Cortex of kidney (tissue), 1 donor: ENCODE measurements at places on chromosomes 12 and 14.

DNA sequence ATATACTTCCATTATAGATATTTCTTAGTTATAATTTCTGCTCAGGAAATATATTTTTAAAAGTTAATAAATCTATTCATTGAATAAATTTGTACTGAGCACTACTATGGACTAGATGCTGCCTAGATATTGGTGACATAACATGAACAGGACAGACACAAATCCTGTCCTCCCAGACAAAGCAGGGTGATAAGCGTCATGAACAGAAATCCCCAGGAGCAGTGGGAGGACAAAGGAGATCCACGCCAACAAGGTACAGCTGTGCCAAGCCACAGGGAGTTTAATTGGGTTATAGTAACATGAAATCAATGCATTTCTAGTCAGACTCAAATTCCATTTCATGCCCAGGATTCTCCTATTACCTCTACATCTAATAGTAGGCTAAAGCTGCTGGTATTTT lies 171.8 kb upstream of the CPNE8 start:
- no peak for DNase-seq

- no peak for DNase-seq
Observed at GRCh38 chr14:69895109-69895508, 15.9 kb downstream of the SMOC1 start.

- no peak for DNase-seq
Observed at GRCh38 chr12:94706250-94706661, 55.9 kb upstream of the TMCC3 start.

DNA sequence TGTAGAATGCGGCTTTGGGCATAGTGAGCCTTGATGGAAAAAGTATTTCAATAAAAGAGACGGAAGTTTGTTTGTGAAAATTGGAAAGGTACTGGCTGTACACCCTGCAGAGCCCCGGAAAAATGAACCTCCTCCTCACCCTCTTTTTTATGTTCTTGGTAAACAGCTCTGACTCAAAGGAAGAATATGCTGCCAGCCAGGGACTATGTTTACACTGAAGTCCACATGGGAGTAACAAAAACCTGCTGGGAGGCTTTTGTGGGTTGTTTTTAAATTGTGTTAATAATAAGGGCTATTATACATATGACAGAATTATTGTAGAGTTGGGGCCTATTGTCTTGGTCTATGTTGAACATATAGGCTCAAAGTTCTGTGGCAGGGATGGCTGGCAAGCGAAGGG lies 70.7 kb downstream of the TTC8 start:
- DNase-seq, result no peak

DNA sequence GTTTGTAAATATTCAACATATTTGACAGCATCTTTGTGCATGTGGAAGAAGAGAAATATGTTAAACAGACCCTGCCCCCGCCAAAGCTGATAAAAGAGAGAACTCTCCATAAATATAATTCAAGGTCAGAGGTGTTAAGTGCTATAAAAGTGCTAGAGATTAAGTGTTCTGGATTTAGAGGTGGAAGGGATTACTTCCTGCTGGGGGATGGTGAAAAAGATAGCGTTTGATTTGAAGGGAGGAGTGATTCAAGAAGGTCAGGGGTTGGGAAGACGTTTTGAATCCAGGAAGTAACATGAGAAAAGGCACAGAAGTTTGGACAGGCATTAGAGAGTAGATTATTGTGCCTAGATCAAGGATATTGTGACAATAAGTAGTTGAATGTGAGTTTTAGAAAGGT lies 30.2 kb downstream of the RIC8B start:
- DNase-seq, result no peak

DNA sequence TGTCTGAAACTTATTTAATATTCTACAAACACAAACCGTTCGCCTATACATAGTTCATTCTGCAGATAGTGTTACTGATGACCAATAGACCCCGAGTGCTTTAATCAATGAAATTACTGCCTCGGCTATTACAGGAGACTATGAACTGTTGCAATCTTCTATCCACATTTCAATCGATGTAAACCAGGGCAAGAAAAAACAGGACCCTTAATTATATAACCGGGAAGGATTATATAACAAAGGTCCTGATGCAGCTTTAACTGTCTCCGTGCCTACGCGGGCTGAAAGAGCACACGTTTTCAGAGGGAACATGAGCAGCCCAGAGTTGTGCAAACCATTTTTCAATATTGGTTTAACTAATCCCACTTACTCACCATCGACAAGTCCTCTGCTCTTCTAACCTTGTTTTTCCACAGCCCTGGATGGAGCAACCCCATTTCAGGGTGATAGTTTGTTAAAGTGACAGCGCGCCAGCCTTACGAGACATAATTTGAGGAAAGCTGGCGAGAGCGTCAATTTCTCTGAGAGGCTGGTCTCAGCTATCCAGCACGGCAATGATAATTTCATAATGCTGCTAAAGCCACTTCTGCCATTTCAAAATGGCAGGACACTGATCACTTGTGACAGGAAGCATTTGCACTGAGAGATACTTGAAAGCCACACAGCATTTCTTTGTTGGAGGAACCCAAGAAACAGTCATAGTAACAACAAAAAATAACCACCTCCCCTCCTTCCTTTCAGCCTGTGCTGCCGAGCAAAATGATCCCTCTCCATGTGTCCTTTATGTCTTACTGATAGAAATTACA lies 184.6 kb downstream of the FOXN3 start:
- no peak for DNase-seq

- no peak for DNase-seq
Observed at GRCh38 chr12:131950182-131950913, 606 bp downstream of the EP400 start.

GRCh38 chr12:6282453-6282840 lies 28.0 kb upstream of the PLEKHG6 start:
- DNase-seq, result no peak

GRCh38 chr12:86254399-86255107 lies 1.6 kb downstream of the MGAT4C start:
- no peak for DNase-seq

DNA sequence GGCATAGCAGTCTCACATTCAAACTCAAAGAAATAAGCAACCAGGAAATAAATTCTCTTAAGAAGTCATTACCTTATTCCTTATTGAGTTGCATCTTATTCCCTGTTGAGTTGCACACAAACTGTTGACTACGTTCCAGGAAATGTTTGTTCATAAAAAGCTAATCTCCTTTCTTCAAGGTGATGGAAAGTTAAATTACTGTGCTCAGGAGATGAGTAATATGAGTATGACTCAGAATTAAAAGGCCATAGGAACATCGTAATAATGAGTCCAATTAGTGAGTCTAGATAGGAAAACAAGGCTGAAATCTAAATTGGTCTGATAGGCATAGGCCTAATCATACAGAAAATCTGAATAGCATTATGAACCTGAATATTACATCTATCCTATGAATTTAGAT lies 203.1 kb downstream of the SLC2A13 start:
- DNase-seq, result no peak
